Anterior cingulate cortex (tissue), 58 donors: ENCODE measurements at places on chromosomes 7 and 10.

DNA sequence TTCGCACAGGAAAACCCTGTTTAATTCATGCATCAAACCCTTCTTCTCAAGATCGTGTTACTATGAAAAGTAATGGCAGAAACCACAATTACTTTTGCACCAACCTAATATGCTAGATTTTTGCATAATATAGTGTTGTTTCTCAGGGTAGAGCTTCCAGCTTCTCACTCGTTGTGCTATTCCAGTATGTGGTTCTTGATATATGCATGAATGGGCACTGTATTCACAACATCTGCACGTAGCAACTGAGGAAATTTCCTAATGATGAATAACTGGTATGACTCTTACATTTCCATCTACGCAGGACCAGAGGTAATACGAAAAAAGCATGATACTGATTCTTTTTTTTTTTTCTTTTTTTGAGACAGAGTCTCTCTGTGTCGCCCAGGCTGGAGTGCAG is 326.6 kb upstream of the GALNT17 start:
- DNase-seq, result no peak

DNA sequence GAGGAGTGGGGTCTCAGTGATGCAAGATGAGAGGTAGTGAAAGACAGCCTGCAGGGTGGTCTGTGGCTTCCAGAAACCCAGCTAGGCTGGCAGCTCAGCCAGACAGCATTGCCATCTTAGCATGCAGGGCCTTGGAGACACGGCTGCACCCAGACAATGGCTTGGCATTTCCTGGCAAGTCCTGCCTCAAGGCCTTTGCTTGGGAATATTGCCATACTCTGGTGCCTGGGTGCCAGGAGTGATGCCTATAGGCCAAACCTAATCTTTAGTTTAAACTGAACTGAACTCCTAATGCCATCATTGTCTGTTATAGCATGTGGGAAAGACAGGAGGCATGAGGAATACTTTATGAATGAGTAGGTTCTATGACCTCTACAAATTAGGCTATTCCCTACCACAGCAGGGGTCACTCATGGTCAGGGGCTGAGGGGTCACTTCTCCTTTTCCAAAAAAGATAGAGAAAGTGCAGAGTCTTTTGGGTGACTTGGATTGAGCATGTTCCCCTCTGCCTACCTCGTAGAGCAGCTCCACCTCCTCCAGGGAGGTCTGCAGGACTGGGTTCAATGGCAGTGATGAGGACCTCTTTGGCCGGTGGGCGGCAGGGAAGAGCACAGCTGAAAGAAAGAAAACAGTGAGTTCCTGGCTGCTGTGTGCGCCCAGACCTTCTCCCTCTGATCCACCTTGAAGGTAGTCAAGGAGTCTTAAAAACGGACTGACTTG is 8.8 kb upstream of the SLC13A4 start:
- no peak for DNase-seq

DNA sequence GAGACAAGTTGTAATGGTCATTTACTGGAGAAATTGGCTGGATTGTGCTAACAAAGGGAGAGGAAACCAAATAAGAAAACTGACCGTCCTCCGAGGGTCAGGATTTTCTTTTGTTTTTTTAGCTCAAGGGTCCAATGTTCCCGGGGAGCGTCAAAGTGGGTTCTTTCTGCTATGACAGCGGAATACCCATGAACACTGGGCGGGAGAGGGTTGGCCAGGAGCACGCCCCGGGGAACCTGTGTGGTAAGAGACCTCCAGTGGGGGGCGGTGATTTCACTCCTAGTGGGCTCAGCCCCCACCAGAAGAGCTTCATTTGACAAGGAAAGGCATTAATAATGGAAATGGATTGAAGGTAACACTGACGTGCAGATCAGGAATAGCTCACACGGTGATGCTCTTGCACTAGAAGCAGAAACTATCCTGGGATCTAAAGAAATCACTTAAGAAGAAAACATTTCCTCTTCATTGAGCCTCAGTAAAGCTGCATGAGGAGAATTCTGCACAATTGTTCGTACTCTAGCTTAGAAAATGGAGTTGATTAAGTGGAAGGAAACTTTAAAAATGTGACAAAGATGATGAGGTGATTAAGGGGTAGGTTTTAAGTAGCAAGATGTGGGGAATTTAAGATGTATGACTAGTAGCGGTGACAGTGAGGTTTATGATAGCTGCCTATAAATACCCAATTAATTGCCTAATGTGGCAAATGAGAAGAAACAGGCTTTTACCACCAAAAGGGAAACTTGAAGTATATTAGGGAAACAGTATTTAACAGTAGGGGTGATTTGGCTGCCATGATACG is 627.2 kb downstream of the SUGCT start:
- DNase-seq, result no peak

- no peak for DNase-seq
Measured at GRCh38 chr10:121539786-121540185, 58.5 kb downstream of the FGFR2 start.

DNA sequence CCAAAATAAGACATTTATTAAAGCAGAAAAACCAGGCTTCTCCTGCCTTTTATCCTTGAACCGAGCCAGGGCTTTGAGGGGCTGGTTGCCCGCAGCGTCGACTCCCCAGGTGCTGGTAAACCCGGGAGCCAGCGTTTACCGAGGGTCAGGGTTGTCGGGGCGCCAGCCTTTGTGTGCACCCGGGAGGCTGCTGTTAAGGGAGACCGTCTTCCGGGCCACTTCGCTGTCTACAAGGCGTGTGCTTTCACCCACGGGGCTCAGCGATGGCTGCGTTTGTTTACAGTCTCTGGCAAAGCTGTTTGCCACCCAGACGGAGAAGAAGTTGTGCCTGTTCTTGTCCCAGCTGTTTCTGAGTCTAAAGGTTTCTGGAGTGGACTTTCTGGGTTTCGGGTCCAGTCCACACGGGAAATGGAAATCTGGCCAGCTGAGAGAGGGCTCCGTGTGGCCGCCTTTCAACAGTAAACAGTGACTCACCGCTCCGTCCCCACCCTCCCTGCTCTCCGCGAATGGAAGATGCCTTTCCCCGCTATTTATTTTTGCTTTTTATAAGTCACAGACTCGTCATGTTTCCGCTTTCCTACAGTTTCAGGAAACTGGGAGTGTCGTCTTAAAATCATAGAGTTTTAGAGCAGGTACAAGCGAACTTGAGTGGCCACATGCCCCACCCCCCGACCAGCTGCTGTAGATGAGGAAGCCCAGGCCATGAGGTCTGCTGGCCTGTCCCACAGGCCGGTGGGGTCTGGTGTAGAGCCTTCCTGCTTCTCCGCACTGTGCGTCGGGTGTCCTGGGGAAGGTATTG is 2.2 kb downstream of the MAFK start:
- no peak for DNase-seq

- no peak for DNase-seq
Measured at GRCh38 chr10:29495366-29495765, 139.4 kb downstream of the SVIL start.

DNA sequence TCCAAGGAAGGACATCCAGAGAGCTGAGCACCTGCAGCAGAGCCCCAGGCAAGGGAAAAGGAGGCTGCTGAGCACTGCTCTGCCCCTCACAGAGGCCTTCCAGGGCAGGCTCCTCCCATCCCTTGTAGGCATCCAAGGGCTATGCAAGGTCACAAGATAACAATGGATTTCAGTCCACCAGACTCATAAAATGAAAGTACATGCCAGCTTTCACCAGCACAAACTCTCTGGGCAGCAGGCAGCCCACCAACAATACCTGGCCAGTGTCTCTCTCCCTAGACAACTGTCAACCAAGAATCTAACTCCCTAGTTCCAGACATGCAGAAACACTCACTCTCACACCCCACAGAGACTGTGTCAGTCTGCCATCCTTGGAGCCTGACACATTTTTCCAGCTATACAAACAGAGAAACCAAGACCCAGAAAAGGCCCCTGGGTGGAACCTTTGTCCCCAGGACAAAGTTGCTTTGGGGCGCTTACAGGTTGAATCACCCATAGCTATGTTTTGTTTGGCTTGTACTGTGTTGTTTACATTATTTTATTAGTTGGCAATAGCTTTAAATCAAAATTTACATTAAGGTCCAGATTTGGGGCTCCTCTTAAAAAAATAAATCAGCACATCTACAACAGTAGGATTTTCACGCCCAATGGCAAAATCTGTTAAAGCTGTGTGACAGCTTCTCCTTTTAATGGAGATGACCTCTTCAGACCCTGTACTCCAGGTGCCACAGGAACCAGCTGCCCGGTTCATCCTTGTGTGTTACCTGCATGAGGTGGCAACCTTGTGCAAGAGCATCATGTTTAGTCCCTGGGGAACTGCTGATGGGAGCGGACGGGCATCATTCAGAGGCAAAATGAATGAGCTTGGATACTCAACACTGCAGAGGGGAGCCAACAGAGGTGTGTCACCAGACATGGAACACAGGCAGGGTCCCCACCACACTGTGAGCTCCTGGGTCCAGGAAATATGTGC is 5.2 kb downstream of the GRID1 start:
- DNase-seq, result no peak

DNA sequence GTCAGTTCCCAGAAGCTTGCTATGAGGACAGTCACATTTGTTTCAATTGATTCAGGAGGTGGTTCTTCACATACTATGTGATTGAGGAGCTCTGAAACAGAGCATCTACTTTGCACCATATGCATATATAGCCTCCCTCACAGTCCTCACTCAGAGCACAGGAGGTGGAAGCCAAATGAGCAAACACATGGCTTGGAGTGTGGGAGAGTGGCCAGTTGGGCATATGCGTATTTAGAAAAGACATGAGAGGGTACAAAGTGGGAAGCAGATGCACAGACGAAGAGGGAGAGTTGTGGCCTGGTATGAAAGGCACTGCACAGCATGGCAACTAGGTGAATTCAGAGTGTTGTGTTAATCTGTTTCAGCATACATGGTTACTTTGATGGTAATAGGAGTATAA is 165.6 kb downstream of the COL28A1 start:
- no peak for DNase-seq

GRCh38 chr7:113812591-113813255 is 106.1 kb downstream of the PPP1R3A start:
- DNase-seq, result no peak

GRCh38 chr7:100818366-100818765 is 9.0 kb downstream of the EPHB4 start:
- no peak for DNase-seq

- DNase-seq, result no peak
Measured at GRCh38 chr7:91325726-91326125, 61.5 kb downstream of the FZD1 start.

GRCh38 chr10:95877881-95878280 is 29.9 kb upstream of the CC2D2B start:
- DNase-seq, result no peak

DNA sequence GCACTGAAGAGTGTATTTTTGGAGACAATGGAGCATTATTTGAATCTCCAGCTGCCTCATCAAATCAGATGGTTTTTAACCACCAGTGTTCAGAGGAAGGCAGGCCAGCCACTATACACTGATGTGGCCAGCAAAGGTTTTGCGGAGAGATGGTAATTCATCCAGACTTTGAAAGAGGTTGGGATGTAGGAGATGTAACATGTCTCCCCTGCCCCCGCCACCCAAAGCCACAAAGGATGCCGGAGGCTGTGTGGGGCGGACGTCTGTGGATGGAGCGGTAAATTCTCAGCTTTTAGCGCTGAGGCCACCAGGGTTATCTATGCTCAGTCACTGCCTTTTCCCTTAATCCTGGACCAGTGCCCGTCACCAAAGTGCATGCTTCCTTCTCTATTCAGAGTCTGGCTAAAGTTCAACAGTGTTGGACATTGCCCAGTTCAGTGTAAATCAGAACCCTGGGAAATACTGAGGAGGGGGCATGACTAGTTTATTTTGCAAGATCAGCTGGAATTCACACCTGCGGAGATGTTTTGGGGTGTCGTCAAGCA is 3.7 kb upstream of the TRIP6 start:
- no peak for DNase-seq

- DNase-seq, result no peak
Measured at GRCh38 chr7:89687211-89687610, 467.1 kb upstream of the STEAP1 start.

DNA sequence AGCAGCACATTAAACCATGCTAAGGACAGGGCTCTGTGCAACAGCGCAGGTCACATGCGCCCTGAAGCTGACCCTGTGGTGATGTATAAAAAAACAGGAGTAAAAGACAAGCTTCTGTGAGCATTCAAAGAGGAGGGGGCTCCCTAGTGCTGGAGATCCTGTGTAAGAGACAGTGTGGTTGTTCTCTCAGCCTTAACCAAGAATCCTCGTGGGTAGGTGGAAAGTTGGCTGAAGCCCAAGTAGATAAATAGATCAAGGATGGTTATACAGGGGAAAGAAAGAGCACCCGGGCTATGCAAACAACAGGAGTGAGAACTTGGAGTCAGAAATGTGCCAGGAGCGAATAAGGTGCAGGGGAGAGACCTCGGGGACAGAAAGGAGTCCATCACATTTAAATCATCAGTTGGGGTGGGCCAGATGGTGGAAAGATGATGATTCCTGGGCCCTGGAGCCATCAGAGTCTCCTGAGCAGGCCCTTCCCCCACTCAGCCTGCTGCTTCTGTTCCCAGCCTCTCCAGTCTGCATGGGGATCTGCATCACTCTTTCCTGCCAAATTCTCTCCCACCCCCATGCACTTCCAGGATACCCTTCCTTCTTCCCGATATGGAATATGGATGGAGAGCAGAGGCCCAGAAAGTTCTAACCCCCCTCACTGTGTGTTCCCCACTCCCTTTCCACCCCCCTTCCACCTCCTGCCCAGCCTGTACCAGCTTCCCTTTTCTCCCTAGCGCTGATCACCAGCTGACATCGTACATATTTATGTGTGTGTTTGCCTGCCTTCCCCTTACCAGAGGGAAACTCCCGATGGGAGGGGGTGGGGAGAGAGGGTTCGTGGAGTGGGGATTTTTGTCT is 78.1 kb upstream of the PRR15 start:
- DNase-seq, result no peak

GRCh38 chr10:44198096-44198779 is 186.7 kb downstream of the CXCL12 start:
- DNase-seq, result no peak

DNA sequence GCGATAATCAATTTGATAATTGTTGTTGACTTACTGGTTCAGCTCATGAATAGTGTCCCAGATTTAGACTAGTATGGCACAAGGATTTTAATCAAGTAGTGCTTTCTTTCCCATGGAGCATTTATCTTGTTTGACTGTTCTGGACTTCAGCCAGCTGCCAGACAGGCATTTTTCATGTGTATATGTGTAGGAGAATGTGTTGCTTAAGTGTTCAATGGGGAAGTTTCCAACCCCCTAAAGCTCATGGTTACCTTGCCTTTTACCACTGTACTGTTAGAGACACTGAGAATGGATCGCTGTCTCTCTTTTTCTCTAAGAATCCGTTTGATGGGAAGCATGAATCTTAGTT is 103.9 kb downstream of the LRRC4 start:
- no peak for DNase-seq

DNA sequence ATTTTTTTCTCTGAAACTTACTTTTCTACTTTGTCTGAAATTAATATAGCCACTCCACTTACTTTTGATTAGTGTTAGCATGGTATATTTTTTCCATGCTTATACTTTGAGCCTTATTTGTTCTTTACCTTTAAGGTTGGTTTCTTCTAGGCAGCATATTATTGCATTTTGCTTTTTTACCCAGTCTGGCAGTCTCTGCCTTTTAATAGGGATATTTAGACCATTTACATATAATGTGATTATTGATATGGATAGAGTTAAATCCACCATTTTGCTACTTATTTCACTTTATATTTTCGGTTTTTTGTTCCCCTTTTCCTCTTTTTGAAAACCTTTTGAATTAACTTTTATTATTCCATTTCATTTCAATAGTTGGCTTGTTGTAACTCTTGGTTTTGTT is 30.3 kb downstream of the CYP26A1 start:
- DNase-seq, result no peak
